CD4-positive, alpha-beta T cell treated with Interleukin-6 at 100 ng/mL for 8 hours (primary cell): ENCODE measurements at places on chromosomes 2 and 18.

DNA sequence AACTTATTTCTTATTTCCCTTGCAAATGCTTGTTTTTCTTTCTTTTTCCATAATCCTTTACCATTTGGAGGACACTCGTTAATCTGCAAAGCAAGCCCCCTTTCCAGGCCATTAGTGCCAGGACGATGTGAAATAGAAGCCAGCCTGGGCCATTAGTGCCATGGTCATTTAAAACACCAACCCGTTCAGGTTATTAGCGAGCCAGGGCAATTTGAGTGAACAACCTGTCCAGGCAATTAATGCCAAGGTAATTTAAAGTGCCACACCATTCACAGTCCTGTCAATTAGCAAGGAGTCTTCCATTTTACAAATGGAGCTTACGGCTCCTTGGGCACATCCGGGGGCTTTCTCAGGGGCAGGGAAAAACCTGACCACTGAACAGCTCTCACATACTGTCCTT, 370.6 kb downstream of the HRH4 start:
- no peak for DNase-seq

DNA sequence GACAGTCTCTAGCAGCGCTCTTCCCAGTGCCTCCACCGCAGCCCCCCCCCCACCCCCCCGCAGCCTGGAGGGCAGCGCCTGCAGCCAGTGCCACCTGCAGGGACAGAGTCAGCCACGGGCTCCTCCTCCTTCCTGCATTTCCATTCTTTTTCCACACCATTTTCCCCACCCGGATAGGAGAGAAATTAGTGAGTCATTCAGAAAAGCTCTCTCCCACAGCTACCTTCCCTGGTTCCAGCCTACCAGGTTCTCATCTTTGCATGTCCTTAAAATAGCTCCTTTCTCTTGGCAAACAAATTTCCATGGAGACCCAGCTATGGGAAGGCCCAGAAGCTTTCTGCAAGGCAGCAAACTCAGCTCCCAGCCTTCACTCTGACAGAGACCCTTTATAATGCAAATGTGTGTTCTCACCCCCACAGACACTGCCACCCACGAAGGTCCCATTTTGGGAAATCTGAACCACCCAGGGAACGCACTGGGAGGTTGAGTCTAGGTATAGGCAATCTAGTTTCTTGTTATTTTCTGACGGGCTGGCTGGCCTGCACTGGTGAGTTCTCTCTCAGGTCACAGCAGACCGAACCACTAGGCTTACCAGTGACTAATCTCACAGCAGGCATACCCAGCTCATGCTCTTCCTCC, 41.8 kb upstream of the ATG16L1 start:
- no peak for DNase-seq

DNA sequence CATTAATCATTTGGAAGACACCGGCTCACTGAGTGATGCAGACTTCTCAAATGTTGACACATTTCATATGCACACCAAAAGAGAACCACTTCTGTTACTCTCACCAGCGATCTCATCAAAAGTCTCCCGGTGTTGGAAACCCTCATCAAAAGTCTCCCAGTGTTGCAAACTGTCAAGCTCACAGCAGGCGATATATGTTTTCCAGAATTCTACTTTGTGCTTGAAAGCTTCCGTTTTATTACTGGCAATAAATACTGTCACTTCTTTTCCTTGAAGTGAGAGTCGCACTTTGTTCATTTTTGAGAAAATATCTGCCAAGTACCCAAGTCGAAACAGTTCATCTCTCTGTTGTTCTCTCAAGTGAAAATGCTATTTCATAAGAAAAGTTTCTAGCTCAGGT, 20.5 kb downstream of the MLPH start:
- DNase-seq = no peak

DNA sequence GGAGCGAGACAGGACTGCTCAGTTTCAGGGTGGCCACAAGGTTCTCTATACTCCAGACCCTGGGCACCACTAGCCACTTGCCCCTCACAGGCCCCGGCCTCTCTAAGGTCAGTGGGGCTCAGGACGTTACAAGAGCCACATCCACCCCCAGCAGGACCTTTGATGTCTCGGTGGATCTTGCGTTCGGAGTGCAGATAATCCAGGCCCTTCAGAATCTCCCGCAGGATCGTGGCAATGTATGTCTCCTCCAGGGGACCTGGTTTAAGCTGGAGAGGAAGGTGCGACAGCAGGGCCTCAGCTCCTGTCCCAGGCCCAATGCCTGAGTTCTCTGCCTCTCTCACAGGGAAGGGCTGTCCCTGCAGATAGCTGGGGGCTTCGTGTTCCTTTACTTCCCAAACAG, 8.4 kb downstream of the STK25 start:
- no peak for DNase-seq

GRCh38 chr18:62678847-62679485, 36.4 kb upstream of the PHLPP1 start:
- no peak for DNase-seq

- no peak for DNase-seq
Observed at GRCh38 chr18:68244786-68245185, 470.1 kb downstream of the TMX3 start.

DNA sequence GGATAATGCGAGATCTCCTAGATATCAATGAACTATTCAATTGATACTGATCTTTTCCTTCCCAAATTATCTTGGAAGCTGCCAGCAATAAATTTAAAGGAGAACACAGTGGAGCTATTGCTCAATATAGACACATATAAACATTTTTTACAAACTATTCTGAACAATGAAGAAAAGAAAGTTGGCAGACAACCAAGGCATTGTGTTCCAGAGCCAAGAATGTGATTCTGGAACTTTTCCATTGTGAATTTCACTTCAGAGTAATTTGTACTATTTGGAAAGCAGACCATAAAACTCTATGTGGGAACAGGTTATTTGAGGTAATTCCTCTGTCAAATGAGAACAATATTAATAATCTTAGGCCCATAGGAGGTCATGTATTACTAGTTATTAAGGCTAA, 588.2 kb downstream of the IRS1 start:
- DNase-seq = no peak

GRCh38 chr18:57095884-57096283, 51.0 kb upstream of the BOD1L2 start:
- no peak for DNase-seq

DNA sequence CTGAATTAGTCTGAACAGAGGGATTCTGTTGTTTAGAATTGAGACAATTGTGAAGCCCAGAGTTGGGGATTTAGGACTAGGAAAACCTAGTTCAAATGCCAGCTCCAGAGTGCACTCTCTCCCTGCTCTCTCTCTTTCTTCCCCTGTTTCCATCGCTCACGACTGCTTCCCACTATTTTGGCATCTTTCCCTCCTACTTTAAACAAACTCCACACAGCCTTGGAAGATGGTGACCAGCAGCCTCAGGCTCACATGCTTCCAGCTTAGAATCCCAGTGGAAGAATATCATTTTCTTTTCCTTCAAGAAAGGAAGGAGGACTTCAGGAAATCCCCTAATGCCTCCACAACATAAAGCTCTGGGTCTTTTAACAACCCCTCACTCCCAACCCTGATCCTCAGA, 6.1 kb upstream of the DNMT3A start:
- no peak for DNase-seq

- no peak for DNase-seq
Observed at GRCh38 chr2:46381871-46382270, 84.7 kb downstream of the EPAS1 start.

- DNase-seq = no peak
Observed at GRCh38 chr2:186575302-186575701, 14.6 kb upstream of the ITGAV start.

DNA sequence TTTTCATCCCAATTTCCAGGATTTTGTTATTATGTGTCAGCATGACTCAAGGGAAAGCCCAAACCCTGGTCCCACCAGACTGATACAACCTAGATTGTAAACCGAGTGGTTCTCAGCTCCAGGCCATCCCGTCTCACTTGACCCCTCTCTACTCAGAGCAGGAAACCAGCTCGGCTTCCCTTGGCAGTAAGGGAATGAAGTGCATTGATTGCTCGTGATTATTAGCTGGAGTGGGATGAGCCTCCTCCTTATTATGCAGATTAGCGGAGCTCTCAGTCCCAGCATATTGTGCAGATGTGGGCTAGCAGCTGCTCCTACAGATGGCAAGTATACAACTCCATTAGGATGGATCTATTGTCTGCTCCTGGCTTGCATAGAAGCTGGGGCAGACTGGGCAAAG, 167.6 kb downstream of the LNPK start:
- no peak for DNase-seq

DNA sequence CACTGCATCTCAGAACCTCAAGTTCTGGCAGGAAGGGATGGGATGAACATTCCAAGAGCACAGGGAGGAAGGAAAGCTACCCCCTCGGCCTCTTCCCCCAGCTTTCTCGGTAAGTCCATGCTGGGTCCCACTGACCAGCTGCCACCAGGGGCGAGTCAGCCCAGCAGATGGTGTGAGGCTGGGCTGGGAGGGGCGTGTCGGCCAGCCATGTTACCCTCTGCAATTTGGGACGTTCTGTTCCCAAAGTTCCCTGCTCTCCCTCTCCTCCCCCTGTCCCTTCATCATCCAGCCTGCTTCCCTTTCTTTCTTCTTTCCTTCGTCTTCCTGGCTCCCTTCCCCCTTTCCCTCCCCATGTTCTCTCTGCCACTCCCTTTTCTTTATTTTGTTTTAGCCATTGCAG, 74.3 kb upstream of the TNP1 start:
- DNase-seq = no peak

DNA sequence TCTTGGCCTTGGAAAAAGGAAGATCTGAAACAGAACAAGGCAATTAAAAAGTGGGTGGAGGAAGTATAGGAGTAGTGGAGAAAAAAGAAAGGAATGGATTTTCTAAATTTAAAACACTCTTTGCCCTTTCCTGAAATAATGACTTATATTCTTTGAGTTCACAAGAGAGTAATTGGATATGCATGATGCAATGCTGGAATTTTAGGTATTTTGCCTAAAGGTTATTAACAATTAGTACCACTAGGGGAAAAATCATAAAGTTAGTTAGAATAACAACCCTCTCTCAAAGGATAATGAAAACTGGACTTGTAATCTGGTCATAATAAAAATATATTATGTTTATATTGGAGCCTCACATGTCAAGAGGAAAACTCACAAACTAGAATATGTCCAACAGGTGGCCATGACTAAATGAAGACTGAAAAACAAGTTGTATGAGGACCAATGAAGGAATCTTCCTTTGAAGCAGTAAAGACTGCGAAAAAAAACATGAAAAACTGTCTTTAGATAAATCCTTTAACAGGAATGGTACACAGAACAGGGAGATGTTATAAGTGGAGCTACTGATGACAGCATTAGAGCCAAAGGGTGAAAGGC, 281.8 kb downstream of the NCKAP5 start:
- DNase-seq = no peak

- DNase-seq = peak; percentile 24
Observed at GRCh38 chr2:144659731-144660275, 139.9 kb upstream of the ZEB2 start.

- no peak for DNase-seq
Observed at GRCh38 chr18:51361130-51361860, 163.8 kb upstream of the MEX3C start.

DNA sequence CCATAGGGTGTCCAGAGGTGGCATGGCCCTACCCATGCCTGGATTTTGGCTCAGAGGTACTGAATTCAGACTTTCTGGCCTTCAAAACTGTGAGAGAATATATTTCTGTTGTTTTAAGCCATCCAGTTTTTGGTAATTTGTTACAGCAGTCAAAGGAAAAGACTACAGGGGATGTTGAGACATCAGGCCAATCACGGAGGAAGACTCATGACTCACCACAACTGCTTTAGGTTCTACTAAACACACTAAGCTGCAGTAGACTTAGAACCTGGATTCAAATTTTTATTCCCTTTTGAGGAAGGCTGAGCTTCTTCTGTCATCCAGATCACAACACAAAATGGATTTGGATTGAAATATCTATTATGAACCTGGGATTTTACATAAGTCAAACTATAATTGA, 12.0 kb upstream of the C2orf66 start:
- DNase-seq = no peak

DNA sequence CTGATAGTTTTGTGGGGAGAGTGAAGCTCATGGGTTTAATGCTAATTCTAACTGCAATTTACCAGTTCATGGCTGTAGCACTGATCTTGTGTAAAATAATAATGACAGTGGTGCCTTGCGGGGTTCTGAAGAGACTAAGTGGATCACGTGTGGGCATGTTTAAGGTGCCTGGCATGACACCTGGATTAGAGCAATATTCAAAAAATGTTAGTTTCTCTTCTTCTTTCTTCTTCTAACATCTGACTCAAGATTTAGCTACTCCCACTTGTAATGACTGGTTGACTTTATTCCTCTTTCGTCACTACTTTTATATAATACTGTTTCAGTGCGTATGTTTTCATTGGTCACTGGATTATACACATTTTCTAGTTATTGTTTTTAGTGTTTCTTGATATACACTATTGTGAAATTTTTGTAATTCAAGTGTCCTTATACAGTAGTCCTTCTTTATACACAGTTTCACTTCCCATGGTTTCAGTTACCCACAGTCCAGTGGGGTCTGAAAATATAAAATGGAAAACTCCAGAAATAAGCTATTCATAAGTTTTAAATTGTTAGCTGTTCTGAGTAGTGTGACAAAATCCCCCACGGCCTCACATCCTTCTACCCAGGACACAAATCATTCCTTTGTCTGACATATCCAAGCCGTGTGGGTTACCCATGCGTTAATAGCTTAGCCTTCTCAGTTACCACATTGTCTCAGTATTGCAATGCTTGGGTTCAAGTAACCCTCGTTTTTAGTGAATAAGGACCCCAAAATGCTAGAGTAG, 662.2 kb upstream of the CNTNAP5 start:
- DNase-seq = no peak

GRCh38 chr2:74528600-74529356, 728 bp downstream of the AUP1 start:
- DNase-seq = no peak

DNA sequence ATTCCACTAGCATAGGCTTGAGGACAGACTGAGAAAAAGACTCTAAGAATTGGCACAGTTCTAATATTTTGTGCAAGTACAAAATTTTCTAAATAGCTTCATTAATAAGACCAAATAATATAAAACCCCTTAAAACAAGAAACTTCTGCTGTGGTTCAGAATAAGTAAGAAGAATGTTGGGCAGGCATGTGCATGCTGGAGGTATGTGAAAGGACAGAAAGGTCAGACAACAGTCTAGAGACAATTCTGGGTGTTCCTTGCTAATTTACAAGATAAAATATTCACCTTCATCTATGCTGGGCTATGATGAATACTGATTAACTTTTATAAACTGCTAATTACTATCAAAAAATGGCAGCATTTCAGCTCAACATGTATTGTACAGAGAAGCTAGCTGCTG, 14.9 kb downstream of the CEBPZOS start:
- no peak for DNase-seq

DNA sequence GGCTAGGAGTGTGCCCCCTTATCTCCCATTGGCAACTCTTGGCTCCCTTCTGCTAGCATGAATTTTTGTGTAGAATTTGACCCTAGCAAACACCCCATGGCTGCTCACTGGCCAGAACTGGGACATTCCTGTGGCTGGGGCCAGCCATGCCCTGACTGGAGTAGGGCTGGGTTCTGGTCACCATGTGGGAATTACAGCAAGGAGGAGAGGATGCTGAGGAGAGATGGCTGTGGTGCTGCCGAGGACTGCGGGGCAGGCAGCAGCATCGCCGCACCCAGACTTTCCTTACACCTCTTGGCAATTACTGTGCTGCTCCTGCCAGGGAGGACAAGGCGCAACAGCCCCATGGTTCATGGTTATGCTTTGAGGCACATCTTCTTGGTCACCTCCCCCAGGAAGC, 12.7 kb downstream of the KCNF1 start:
- DNase-seq = no peak
